HEK293T (cell line): ENCODE measurements at places on chromosomes 16 and 17.

- peak; percentile 82 for DNase-seq
Observed at GRCh38 chr17:74368341-74369081, 1.2 kb downstream of the GPR142 start.

GRCh38 chr17:50093246-50093645 lies 1.9 kb upstream of the PDK2 start:
- no peak for DNase-seq

DNA sequence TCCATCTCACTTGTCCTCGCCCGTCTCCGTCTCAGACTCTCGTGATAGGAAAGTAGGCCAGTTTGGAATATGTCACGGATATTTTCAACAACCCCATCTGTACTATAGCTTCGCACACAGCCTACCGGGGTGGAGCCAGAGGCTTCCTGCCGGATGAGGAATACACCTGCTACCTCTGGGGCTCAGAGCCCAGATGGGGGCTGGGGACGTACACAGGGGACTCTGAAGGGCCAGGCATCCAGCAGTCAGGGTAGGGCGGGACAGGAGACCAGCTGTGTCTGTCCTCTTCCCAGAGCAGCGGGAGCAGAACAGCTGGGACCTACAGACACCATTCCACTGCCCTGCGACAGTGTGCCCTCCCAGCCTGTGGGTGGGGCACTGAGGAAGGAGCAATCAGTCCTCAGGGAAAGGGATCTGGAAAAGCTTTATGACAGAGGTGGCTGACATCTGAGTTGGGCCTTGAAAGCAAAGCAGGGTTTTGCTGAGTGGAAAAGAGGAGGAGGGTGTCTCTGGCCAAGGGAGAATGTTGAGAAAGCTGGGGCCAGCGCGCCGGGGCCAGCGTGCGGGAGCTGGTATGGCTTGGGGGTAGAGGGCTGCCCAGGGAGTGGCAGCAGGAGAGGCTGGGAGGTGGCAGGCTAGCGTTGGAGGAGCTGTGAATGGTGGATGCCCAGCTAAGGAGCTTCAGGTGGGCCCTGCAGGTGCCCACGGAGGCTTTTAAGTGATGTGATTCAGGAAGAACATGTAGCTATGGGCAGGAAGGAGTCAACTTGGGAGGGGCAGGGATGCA lies 11.5 kb upstream of the SRCIN1 start:
- no peak for DNase-seq

DNA sequence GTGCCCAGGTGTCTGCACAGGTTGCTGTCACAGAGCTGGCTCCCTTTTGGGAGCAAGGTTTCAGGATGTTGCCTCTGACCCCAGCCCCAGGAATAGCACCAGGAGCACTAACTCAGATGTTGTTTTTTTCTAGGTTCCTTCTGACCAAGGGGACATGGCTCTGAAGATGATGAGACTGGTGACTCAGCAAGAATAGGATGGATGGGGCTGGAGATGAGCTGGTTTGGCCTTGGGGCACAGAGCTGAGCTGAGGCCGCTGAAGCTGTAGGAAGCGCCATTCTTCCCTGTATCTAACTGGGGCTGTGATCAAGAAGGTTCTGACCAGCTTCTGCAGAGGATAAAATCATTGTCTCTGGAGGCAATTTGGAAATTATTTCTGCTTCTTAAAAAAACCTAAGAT lies 28.1 kb downstream of the SCPEP1 start:
- DNase-seq, result no peak

DNA sequence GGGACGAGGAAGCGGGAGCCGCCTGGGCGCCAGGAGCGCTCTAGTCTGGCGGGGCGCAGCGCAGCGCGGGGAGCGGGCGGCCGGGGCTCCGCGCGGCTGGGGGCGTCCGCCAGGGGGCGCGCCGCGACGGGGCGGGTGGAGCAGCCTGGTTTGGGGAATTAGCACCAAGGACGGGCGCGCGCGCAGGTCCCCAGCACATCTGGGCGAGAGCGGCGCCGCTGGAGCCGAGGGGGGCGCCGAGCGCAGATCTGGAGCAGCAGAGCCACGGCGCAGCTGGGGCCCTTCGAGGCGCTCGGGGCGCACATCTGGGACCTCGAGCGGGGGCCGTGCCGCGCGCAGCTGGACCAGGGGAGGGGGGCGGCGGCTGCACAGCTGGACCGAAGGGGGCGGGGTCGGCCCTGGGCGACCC lies at the start of gene NXPH3:
NXPH3 (plus strand) TSS at position 193 of the 409 bp plus-strand sequence. CDS start 349 bp downstream, outside the sequence.
- DNase-seq, result peak; percentile 83

GRCh38 chr16:86281421-86281820 lies 228.9 kb upstream of the FOXF1 start:
- no peak for DNase-seq

DNA sequence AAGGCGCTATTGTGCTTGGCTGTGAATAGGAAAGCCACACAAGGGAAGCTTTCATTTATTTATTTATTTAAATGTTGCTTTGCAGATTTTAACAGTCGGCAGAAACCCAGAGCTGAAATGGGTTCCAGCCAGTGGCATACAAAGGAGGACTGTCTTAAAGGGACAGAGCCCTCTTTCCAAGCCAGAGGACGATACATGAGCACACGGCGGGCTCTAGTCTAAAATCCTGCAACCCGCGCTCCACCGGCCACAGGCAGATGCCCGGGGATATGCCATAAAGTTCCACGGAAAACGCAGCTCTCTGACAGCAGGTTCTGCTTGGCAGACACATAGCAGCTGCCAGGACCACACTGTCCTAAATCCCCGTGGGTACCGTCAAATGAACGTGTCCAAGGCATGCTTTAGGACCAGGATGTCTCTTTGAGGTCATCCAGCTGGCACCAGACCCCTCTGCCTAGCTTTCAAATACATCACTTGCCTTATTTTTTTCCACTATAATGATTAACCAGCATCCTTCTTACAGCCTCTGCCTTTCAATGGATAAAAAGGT lies 64.6 kb downstream of the CYTH1 start:
- DNase-seq, result no peak

GRCh38 chr17:79752175-79752574 lies 21.4 kb downstream of the ENPP7 start:
- no peak for DNase-seq

- peak; percentile 30 for DNase-seq
Observed at GRCh38 chr17:969811-970355, 9.7 kb downstream of the NXN start.

- DNase-seq, result no peak
Observed at GRCh38 chr17:73099511-73099910, 7.0 kb upstream of the SLC39A11 start.

DNA sequence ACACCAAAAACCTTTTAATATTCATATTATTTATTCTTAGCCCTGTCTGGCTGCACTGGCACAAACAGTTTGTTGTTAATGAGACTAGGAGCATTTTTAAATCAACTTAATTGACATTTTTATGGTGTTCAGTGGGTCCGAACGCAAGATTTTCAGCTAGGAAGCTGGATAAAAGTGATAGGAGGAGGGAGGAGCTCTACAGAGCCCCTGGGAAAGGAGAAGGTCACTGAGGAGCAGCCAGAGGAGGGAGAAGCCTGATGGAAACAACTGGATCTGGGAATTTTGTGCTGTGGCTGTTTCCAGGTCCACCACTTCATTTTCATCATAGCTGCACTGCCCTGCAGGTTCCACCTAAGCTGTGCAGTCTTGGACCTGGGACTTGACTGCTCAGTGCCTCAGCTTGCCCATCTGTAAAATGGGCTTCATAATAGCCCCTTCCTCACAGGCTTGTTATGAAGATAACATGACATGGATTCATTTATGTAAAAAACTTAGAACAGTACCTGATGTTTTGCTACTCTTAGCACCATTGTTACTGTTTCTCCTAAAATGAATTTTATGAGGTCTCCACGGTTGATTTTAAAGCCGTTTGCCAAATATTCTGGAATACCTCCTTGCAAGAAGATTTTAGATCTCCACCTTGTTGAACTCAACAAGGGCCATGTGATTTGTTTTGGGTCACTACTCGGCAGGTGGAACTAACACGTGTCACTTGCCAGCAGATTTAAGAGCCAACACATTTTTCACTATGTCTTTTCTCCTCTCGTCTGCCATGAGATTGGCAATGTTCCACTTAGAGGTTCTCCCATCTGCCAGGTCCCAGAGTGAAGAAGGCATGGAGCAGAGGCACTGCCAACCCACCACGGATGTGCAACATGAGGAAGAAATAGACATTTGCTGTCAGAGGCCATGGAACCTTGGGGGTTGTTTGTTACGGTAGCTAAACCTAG lies 18.7 kb upstream of the GRIN2A start:
- DNase-seq, result no peak

DNA sequence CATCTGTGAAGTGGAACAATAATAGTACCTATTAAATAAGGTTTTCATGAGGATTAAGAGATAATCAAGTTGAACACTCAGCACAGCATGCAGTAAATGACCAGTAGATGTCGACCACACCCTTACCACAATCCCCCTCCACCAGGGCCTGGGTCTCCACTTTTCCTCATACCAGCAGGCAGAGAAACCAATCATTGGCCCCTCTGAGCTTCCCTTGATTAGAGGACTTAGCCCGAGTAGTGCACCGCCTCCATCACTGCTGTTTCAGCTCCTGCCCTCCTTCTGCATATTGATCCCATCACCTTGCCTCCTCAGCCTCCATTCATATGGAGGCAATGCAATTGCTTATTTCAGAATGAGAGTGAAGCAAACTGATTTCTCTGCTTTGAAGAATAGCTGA lies 96.5 kb upstream of the CDH11 start:
- DNase-seq, result no peak

DNA sequence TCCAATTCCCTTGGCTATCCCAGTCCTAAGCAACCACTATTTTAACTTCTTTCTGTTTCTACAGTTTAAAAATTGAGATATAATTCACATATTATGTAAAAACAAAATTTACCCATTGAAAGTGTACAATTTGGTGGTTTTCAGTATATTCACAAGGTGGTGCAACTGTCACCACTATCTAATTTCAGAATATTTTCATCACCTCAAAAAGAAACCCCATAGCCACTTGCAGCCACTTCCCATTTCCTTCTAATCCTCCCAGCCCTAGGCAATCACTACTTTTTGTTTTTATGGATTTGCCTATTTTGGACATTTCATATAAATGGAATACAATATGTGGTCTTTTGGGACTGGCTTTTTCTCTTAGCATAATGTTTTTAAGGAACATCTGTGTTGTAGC lies 36.1 kb upstream of the NACA2 start:
- DNase-seq, result no peak

GRCh38 chr17:37741341-37742115 lies 3.3 kb downstream of the HNF1B start:
- no peak for DNase-seq

GRCh38 chr17:55303701-55304145 lies 39.0 kb downstream of the HLF start:
- DNase-seq, result no peak

- no peak for DNase-seq
Observed at GRCh38 chr16:69718111-69718764, 8.1 kb downstream of the NQO1 start.

DNA sequence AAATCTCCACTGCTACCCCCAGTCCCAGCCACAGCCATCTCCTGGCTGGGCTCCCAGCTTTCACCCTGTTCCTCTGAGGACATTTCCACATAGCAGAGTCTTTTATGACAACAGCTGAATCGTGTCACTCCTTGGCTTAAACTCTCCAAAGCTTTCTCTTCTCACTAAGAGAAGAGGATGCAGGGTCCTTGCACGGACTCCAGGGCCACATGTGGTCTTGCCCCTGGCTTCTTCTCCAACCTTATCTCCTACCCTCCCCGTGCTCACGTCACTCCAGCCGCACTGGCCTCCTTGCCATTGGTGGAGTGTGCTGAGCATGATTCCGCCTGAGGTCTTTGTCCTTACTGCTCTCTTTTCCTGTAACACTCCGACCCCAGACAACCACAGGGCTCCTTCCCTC lies 39.9 kb upstream of the CCDC182 start:
- no peak for DNase-seq

- no peak for DNase-seq
Observed at GRCh38 chr16:30692396-30693064, 6.4 kb upstream of the SRCAP start.

GRCh38 chr16:31127182-31127581 lies 8.3 kb downstream of the PRSS8 start:
- no peak for DNase-seq

DNA sequence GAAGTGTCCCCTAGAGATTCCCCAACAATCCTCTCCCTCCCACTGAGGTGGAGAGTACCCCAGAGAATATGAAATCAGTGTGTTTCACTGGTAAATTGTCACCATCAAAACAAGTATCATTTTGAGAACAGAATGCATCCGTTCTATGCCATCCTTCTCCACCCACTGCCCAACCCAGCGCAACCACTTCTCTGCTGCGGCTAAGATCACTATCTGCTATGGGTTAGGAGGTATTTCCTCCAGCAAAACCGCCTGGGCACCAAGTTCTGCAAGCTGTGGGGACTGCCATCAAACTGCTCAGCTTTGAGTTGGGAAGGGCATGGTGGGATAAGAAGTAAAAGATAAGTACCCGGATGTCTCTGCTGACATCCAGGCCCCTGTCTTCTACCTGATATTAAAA lies 24.4 kb downstream of the CNTNAP1 start:
- DNase-seq, result no peak

DNA sequence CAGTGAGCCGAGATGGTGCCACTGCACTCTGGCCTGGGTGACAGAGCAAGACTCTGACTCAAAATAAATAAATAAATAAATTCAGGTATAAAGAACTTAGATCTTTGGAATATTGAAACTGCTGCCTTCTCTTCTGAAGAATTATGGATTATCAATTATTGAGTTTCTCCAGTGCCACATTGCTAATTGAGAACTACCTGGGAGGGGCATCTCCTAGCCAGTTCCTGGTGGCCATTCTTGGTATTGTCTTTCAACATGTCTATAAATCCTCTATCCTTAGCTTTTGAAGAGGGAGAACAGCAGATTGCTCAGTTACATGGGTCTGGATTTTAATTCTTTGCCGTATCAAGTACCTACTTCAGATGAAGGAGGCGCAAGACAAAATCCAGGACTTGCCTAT lies 29.2 kb downstream of the CALCOCO2 start:
- DNase-seq, result no peak

DNA sequence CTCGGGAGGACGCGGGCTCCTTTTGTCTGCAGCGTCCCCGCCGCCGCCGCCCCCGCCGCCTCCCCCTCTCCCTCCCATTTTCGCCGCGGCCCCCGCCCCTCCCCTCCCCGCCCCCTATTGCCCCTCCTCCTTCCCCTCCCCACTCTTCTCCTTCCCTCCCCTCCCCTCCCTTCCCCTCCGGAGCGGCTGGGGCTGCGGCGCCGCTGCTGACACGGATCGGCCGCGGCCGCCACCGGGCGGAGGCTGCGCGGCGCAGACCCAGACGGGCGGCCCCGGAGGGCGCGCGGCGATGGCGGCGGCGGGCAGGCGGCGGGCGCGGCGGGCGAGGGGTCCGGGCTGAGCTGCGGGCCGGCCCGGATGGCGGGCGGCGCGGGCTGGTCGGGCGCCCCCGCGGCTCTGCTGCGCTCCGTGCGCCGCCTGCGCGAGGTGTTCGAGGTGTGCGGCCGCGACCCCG lies at the start of gene RAB11FIP4:
RAB11FIP4 (plus strand) TSS at position 180 of the 454 bp plus-strand sequence; CDS start at position 358, 178 bp downstream.
- DNase-seq, result peak; percentile 44

DNA sequence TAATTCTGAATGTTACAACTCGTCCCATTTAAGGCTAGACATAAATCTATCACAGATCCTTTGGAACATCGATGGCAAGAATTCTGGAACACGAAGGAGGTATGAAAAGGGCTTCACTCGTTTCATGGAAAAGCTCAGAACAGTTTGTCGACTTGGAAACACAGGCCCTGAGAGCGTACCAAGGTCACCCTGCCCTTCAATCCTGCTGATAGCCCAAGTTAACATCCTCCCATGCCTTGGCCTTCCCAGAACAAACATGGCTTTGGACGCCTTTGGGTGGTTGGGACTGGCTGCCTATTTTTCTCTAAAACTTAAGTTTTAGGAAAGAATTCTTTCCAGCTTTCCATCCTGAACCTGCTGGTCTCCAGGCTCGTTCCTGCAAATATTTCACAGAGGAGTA lies 396.1 kb downstream of the MAF start:
- no peak for DNase-seq

- DNase-seq, result no peak
Observed at GRCh38 chr16:68592466-68593337, 52.4 kb upstream of the CDH3 start.
